Ammon's horn (tissue), 1 donor: ENCODE measurements at places on chromosomes 6 and 20.

DNA sequence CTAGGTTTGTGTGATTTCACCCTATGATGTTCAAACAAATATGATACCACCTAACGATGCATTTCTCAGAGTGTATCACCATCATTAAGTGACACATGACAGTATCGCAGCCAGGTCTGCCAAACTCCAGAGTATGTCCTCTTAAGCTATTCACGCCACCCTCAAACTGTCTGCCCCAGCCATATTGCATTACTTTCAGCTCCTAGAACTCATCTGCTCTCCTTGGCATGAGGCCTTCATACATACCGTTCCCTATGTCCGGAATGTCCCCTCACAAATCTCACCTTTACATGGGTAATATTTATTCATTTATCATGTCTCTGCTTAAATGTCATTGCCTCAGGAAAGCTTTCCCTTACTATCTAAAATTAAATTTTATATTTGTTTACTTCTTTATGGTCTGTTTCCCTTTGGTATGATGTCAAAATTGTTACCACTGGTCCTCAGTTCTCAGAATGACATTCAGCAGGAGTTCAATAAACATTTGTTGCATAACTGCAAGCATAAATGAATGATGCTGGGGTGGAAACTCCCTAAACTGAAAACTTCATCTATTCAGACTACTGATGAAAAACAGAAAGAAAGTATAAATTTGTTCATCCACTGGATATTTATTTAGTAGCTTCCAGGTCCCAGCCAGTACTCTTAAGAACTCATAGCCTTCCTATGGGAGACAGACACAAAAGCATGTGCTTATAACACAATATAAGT, 3.2 kb downstream of the SESN1 start:
- no peak for DNase-seq

DNA sequence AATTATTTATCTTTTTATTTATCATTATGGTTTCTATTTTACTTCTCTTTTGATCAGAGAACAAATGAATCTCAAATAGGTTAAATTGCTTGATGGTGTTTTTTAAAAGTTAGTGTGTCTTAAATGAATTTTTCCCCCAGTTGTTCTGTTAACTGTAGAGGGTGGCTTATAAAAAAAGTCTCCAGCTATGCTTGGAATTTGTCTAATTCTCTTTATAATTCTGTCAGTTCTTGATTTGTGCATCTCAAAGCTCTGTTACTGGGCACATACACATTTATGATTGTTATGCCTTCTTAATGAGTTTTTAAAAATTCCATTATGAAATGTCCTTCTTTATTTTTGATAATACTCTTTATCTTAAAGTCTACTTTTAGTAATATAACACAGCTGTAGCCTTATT, 58.0 kb downstream of the LIN28B start:
- DNase-seq, result no peak

- peak; percentile 45 for DNase-seq
Observed at GRCh38 chr6:132937466-132937906, 123.1 kb downstream of the RPS12 start.

- DNase-seq, result no peak
Observed at GRCh38 chr6:137011406-137011805, 33.4 kb downstream of the IL20RA start.

- DNase-seq, result no peak
Observed at GRCh38 chr6:145872669-145873068, 58.1 kb upstream of the FBXO30 start.

DNA sequence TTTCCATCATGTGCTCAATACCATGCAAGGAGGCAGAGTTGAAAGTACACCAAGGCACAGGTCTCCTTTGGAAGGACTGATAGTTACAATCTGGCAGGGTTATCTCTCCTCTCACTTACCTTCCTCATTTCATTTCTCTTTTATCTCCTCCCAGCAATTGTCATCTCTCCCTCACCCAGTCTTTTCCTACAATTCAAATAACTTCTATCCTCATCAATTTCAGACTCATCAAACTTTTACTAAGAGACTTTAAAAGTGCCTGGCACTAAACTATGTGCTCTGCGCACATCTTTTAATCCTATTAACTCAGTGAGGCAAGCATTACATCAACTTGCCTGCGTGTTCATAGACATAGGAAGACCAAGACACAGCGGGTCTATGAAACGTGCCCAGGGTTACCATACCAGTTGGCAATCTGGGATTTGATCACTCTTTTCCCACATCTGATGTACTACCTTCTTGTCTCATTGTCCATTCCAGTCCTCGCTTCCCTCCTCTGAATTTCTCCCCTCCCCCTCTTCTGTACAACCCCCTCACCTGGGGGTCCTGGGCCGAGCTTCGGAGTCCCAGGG, 1.2 kb downstream of the VARS1 start:
- DNase-seq, result no peak

GRCh38 chr6:98833307-98834059, 891 bp upstream of the POU3F2 start:
- DNase-seq, result peak; percentile 80

DNA sequence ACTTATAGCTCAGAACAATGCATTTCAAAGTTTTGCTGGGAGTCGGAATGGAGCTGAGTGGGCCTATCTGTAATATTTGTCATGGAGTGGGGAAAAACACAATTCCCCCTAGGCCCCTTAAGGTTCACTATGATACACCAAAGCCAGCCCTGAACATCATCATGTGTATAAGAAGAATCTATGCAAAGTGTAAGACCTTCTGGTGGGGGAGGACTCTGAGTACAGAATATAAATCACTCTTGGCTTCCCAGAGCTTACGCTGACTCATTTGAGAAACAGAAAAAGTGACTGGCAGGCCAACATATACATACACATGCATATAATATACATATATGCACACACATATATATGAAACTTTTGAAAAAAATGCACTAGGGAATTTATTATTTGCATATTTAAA, 54.1 kb upstream of the UBR2 start:
- no peak for DNase-seq

DNA sequence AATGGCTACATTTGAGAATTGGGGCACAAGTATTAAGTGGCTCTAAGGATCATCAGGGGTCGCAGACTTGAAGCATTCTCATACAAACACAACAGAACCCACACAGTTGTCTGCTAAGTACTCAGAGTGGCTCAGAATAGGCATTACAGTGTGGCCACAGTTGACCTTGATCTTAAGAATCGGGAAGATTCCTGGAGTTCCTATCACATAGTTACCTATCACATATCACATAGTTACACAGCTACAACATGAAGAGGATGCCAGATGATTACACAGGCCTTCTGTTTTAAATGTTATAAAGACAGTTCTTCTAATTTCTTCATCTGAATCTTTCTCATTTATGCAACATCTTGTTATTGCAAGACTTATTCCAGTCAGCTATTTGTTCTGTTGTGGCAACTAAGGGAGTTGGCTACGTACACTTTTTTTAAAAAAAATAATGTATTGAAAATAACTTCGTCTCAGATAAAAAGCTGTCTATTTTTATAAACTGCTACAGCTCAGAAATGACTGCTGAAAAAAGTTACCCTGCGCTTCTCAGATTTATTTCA, 129.0 kb downstream of the REV3L start:
- no peak for DNase-seq

GRCh38 chr20:17768271-17768670, 68.5 kb downstream of the BANF2 start:
- peak; percentile 15 for DNase-seq

DNA sequence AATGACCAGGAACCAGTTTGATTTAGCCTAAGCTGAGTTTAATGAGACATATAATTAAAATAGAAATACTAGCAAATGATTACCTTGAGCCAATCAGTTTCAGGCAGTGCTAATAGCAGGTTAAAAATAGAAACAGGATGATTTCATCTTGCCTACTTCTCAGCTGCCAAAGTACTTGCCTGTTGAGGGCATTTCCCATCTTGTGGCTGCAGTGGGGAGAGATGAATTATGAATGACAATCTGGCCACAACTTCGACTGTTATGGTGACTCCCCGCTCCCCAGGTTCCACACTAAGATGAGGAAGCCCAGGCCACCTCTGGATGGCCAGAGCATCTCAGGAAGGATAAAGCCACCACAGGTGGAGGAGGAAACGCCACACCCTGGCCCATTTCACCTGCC, 31.3 kb downstream of the MBOAT1 start:
- DNase-seq, result no peak

DNA sequence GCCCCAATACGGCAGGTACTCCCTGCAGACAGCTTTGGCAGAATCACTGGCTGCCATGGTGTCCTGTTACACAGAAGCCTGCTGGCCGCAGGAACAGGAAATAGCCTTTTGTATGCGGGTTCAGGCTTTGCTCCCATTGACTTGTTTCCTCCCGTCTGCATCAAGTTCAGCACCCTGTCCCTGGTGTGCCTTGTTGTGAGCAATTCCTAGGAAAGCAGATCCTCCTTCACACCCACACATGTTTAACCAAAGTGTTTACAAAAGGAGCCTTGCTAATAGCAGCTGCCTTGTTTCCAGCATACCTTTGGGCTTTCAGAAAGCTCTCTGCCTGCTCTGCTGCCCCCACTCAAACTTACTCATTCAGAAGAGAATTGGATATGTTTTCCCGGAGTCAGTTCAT, 127.2 kb upstream of the SUPT3H start:
- DNase-seq, result no peak

DNA sequence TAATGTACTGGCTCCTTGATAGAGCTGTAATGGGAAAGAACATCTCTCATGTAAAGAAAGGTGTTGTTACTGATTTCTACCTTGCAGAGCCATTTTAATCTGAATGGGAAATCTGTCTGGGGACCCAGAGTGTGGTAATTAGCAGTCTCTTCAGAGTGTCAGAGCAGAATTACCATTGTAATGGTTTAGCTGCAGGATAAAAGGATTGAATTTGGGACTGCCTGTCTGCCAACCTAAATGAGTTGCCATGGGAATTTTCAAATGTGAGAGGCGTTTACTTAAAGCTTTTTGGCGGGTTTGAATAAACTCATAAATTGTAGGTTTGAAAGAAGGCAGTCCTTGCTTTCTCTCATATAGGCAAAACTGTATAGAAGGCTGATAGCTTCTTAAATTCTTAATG, 128.8 kb downstream of the QKI start:
- DNase-seq, result peak; percentile 44

- no peak for DNase-seq
Observed at GRCh38 chr20:40192081-40192480, 497.0 kb downstream of the MAFB start.
